HTR-8/SVneo (cell line): ENCODE measurements at places on chromosomes 1 and 21.

DNA sequence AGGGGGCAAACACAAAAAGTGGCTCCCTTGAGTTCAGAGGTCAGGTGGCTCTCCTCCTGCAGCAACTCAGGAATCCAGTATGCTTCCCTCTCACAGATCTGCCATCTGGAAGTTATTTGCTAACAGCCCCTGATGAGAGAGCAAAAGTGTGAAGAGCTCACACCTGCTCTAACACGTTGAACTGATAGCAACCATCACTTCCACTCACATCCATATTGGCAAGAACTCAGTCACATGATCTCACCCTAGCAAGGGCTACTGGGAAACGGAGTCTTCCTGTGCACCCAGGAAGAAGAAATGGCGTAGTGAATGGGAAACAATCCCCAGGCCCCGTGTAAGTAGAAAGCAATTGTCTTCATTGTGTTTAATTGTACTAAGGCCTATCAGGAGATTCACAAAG is 20.7 kb upstream of the SLC45A1 start:
- DNase-seq, result no peak

DNA sequence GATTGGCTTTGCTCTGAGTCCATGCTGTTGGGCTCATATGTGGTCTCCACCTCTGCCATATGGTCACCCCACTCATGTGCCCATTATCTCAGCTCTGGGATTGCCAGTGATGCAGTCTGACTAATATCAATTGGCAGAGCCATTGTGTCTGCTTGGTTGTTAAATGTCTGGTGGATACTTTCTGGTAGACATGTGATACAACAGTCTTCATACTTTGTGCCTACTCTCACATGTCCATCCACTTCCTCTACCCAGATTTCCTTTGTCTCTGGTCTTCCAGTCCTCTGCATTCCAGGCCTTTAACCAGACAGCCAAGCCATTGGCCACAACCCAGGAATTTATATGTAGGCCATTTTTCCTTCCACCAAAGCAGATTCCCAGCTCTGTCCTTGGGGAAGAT is 30.8 kb upstream of the DIPK1A start:
- no peak for DNase-seq

- DNase-seq, result no peak
Observed at GRCh38 chr1:241401156-241401555, 44.2 kb upstream of the RGS7 start.

DNA sequence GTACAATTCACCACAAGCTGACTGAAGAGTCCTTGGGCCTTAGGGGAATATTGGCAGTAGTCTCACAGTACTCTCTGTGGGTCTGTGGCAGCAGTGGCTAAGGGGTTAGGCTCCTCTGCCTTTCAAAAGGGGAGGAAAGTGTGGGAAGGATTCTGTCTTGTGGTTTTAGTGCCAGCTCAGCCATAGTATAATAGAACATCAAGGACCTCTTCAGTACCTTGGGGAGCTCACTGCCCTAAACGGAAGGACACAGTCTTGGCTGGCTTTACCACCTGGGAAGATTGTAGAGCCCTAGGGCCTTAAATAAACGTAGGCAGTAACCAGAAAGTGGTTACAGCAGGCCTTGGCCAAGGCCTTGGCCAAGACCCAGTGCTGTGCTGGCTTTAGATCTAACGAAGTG is 265.7 kb downstream of the COL11A1 start:
- no peak for DNase-seq

- DNase-seq, result no peak
Observed at GRCh38 chr1:81044708-81045107, 756.0 kb upstream of the ADGRL2 start.

DNA sequence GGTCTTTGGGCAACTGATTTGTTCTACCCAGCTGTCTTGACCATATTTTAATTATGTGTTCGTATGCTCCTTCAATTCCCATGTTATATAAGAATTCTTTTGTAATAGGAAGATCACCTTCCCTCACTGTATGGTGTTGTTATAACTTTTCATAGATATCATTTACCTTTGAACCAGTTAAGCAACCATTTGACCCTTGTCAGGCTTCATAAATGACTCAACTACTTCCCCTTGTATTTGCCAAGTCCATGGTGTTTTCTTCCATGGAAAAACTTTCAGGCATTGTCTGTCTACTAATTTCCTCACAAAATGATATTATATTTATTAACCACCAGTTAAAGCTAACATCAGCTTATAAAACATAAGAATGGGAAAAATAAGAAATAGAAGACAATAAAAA is 5.1 kb downstream of the BPNT1 start:
- no peak for DNase-seq

- DNase-seq, result peak; percentile 13
Observed at GRCh38 chr1:175072099-175072951, 4.7 kb downstream of the TNN start.

DNA sequence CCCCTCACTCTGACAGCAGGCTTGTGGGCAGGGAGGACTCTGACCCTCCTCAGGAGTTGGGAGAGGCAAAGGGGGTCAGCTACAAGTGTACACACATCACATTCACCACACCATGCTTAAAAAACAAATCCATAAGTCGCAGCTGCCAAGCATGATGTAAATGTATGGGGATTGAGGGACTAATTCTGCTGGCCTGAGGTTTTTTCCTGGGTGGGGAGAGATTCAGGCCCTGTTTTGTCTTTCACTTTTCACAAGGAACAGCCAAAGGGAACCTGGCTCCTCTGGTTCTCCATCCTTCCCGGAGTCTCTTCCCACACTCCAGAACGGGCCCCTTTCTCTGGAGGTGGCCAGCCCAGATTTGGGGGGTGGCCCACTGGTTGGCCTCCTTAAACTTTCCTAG is 1.3 kb upstream of the MTARC2 start:
- DNase-seq, result no peak

DNA sequence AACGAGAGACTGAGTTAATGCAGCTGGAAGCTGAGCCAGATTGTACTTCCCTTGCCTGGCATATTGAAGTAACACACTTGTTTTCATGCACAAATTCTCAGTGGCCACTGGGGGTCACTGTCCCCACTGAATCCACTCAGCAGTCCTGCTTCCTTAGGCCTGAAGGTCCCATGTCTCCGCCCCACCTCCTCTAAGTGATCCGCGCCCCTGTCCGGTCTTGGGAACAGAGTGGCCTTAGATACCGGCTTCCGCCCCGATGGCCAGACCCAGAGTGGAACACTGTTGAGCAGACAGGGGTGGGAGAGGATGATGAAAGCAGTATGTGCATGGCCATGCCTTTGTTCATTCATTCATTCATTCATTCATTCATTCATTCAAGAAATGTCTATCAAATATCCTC is 34.8 kb downstream of the CHAF1B start:
- DNase-seq, result peak; percentile 84

- no peak for DNase-seq
Observed at GRCh38 chr1:226642421-226642820, 93.9 kb downstream of the STUM start.

- no peak for DNase-seq
Observed at GRCh38 chr1:58926152-58926551, 142.3 kb upstream of the JUN start.

DNA sequence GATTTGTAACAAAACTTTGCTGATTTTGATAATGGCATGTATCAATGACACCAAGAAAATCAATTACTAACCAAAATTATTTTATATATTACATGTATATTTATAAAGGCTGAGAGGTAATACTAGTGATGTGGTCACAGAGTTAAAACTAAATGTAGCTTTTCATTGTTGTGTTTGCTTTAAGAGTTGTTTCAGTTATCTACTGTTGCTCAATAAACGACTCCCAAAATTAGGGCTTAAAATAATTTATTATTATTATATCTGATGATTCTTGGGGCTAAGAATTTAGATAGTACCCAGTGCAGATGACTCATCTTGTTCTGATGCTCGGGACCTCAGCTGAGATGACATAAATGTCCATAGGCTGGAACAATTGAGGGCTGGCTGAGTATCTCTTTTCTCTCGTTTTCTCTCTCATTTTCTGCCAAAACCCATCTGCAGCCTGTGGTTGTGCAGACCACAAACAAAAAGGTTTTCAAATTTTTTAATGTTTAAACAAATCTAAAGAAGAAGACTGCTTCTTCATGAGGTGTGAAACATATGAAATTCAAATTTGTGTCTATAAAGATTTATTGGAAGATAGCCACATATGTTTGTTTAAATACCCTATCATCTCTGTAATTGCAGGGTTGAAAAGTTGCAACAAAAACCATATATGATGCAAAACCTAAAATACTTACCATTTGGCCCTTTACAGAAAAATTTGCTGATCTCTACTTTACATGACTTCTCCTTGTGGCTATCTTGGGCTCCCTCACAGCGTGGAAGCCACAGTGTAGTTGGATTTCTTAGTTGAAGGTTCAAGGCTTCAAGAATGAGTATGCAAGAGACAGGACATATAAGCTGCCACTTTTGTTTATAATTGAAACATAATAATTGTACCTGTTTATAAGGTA is 14.8 kb upstream of the PTPRC start:
- no peak for DNase-seq

DNA sequence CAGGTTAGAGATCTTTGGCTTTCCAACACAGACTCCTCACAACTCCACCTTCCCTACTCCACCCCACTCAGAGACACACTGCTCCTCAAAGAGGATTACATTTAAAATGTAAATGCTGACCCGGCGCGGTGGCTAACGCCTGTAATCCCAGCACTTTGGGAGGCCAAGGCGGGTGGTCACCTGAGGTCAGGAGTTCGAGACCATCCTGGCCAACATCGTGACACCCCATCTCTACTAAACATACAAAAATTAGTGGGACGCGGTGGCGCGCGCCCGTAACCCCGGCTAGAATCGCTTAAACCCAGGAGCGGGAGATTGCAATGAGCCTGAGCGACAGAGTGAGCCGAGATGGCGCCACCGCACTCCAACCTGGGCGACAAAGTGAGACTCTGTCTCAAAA is 1.8 kb upstream of the ANP32E start:
- no peak for DNase-seq

DNA sequence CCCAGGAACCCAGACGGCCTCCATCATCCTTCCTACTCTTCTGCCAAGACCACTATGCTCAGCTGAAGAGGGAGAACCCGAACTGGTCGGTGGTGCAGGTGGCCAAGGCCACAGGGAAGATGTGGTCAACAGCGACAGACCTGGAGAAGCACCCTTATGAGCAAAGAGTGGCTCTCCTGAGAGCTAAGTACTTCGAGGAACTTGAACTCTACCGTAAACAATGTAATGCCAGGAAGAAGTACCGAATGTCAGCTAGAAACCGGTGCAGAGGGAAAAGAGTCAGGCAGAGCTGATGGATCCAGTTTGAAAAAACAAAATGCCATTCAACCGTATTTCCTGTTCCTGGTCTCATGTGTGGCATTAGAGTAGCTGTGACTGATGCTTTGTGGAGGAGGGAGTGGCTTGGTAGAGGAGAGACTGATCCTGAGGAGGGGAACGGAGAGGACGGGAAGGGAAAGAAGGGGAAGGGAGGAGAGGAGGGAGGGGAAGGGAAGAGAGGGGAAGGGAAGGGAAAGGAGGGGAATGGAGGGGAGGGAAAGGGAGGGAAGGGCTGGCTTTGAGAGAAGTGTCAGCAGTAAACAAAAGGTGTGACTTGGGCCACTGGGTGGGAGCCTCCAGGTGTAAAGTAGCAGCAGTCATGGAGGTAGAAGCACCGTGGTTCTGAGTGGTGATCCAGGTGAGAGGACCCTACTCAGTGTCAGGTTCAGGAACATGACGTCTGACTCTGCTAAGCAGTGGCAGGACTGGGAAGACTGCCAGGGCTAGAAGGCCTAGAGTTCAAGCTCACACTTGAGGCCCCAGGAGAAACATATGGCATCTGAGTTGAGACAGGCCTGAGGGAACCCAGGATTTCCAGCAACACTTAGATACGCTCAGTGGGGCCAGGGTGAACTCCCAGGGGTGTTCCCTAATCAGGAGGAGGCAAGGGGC is 846 bp downstream of the HMGB4 start:
- DNase-seq, result no peak

GRCh38 chr1:115977499-115978258 is 1.4 kb downstream of the SLC22A15 start:
- DNase-seq, result no peak

DNA sequence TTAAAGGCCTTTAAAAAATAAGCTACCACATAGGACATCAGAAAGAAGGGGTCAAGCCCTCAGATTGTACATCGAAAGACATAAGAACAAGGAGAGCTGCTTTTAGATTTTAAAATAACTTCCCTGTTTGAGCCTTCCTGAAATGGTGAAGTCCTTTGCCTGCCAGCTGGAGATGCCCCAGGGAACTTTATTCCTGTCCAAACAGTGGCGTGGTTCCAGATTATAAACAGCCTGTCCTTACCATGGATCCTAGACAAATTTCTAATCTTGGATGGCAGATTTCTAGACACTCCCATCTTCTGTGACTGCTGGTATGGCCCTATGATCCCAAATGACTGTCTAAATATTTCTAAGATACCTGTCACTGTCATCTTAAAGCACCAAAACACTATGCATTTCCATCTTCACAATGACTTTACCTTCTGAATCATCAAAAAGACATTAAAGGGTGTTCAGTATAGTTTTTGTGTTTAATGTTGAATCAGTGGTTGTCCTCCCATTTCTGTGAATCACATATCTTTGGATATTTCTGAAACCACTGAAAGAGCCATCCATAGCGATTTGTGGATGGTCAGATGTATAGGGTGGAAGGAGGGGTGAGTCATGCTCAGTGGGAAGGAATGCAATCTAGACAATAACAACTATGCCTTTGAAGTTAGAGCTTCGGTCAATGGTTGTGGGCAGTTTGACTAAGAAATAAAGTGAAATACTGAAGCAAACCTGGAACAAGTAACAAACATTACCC is 23.2 kb downstream of the ILDR2 start:
- no peak for DNase-seq

DNA sequence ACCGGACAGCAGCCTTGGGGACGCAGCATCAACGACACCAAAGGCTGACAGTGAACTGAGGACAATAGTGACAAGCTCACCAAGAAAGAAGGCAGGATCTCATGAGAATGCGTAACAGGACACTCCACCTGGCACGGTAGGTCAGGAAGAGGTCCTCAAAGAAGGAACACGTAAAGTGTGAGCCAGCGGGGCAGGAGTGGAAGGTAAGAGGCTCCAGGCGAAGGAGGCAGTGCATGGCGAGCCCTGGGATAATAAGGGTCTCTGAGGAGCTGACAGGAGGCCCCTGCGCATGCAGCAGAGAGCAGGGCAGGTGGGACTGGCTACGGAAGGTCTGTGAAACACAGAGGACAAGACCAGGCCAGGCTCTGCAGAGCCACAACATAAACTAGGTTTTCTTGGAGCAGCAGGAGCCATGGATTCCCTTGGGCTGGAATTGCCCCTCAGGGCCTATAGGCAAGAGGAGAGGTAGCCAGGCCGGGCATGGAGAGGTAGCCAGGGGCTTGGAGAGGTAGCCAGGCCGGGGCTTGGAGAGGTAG is 8.2 kb downstream of the LSS start:
- DNase-seq, result no peak

- no peak for DNase-seq
Observed at GRCh38 chr21:31157756-31158155, 119.5 kb upstream of the KRTAP19-8 start.

- no peak for DNase-seq
Observed at GRCh38 chr21:42447732-42448131, 44.0 kb downstream of the UBASH3A start.

- no peak for DNase-seq
Observed at GRCh38 chr1:207695891-207696290, 51.0 kb downstream of the CR1L start.
